Posterior vena cava (tissue), 2 donors: ENCODE measurements at places on chromosomes 3 and 15. TPM values are rescaled to one million over a fixed set of nuclear protein-coding genes. Genes with fewer than 3 reads are reported as not detected.

DNA sequence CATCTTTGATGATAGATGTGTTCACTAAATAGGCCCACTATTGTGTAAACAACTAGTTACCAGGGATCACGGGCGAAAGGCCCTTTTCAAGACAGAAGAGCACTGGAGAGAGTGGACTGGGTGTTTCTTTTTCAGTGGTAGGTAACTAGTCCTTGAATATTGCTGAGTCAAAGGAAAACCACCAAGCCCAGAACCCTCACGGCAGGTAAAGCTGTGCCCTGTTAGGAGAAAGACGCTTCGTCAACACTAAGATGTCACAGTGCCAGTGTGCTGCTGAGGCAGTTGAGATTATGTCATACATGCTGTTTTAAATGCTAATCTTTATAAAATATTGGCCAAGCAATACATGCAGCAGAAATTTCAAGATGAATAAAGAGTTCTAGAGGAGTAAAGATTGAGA lies 578.6 kb downstream of the PYDC2 start:
- DNase-seq: no peak

DNA sequence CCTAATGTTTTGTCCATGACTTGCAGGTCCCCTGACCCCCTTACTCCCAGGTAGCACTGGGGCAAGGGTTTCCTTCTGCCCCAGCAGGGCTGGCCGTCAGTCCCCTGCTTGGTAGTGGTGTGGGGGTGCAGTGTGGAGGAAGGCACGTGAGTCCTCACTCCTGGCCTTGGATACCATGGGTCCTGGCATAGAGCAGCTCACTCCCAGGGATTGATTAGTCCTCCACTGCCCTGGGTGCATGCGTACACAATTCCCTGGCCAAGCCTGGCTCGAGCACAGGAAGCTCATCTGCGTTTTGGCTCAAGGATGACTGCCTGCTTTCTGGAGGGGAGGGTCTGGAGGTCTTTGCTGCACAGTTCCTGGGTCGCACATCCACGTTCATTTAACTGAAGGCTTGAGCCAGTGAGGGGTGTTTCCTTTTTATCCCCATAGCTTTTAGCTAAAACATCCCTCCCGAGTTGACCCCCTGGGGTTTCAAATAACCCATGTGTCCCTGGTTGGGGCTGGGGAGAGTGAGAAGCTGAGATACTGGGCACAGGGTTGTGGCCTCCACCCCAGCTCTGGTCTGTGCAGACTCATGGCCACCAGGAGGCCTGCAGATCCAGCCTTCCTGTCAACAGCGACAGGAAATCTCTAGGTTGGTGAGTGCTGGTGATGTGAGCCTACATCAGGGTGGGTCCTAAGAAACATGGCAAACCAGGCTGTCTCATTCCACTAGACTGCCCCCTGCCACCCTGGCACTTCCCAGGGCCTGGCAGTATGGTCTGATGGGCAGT lies 11.5 kb downstream of the HEMK1 start:
- DNase-seq: no peak

The SEMA3B gene
- 18.6 TPM for total RNA-seq

GRCh38 chr15:61996056-61996635 lies 64.1 kb downstream of the VPS13C start:
- DNase-seq: no peak

GRCh38 chr3:126291537-126291936 lies 65.7 kb downstream of the KLF15 start:
- DNase-seq: no peak

- no peak for DNase-seq
Measured at GRCh38 chr15:86055688-86056087, 24.0 kb upstream of the AGBL1 start.
